Activated T-cell treated with anti-CD3 and anti-CD28 coated beads, Interleukin-2, amount 50 U/mL, for 48 hours (primary cell): ENCODE measurements at places on chromosomes 16 and 17.

GRCh38 chr16:86511317-86512161 is 1.2 kb downstream of the FOXF1 start:
- no peak for DNase-seq

GRCh38 chr17:66135219-66135618 is 56.7 kb downstream of the CEP112 start:
- no peak for DNase-seq

DNA sequence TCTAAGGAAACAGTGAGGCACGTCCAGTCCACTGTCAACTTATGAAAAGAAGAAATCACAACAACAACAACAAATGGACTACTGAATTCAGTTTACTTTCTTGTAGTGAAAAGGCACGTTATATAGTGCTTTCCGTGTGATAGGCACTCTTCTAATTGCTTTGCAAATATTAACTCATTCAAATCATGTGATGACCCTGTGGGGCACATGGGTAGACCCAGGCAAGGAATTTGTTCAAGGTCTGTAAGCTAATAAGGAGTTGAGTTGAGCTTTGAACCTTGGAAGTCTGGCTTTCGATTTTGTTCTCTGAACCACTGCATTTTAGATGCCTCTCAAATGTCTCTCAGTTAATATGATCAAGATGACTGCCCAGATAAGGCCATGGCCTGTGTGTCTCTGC is 295.1 kb upstream of the RBFOX1 start:
- no peak for DNase-seq

GRCh38 chr17:8393470-8394231 is 4.0 kb downstream of the RNF222 start:
- DNase-seq: peak; percentile 44

- DNase-seq: no peak
Measured at GRCh38 chr16:71762186-71762585, 37.7 kb upstream of the PHLPP2 start.

DNA sequence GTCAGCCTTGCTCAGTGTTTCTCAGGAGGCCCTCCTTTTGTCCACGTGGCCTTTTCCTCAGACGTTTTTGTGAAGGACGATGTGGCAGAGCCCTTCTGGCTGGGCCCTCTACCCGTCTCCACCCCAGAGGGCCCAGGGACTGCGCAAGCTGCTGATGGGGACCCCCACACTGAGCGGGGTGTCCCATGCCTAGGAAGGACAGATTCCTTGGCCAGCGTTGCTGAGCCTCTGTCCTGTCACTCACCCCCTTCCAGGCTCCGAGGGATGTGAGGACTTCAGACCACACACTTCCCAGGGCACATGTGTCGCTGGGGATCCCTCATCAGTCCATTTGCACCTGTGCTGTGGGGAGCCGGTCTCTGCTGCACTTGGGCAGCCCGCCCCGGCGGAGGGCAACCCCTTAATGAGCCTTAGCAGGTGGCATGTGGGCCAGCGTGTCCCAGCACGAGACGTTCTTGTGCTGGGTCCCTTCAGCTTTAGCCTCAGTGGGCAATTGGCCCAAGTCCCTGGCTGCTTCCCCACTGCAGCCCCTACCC is 48.3 kb downstream of the NT5M start:
- DNase-seq: no peak

DNA sequence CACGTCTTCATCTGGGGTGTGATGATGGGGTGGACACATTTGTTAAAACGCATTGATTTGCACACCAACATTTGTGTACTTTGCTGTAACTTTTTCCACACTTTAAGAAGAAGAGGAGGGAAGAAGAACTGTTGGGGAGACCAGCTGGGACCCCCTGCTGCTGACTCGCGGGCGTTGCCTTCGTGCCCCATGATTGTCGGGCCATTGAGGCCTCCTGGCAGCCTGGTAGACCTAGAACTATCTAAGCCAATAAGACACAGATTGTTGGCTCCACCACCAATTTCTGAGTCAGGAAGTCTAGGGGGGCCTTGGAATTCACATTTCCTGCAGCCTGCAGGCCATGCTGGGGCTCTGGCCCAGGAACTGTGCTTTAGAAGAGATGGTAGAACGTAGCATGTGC is 105.5 kb downstream of the TNFRSF13B start:
- DNase-seq: no peak

GRCh38 chr17:9256751-9257629 is 235.7 kb downstream of the NTN1 start:
- DNase-seq: no peak

DNA sequence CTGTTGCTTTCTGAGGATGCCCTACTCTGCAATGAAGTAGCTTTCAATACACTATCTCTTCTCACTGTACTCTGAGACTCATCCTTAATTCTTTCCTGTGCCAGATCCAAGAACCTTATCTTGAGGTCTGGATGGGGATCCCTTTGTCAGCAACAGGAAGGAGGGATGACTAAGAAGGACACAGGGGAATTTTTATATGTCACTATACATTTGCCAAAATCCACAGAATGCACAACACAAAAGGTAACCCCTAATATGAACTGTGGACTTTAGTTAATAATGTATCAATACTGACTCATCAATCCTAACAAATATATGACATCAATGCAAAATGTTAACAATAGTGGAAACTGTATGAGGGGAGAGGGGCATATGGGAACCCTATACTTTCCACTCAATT is 4.7 kb upstream of the RBBP6 start:
- no peak for DNase-seq

DNA sequence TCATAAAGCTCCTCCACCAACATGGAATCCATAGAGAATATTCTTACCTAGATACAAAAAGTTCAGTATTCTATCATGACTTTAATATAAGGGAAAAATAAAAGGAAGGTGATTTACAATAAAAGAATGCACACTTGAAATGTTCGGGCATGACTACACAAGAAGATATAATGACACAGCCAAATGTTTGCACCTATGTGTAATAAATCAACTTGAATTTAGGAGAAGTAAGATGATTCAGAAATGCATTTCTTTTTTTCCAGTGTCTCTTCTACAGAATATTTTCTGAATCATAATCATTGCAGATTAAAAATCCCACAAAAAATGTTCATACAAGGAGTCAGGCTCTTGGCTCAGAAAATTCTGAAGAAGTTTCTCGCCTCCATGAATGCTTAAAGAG is 404.0 kb upstream of the HSBP1 start:
- DNase-seq: no peak

DNA sequence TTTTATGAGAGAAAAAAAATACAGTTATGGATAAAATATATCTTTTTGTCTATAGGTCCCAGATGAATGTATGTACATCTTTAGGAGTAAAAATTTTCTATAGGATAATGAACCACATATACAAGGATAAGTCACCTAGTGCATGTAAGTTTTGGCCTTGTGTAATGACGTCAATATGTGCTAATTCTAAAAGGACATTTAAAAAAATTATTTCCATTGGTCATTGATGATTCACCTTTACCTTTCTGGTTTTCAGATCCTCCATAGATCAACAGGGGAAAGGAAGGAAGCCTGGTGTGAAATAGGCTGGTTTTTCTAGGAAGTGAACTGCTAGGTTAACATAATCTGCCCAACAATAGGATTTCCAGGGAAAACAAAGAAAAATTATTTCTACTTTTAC is 684.3 kb upstream of the SOX9 start:
- no peak for DNase-seq

DNA sequence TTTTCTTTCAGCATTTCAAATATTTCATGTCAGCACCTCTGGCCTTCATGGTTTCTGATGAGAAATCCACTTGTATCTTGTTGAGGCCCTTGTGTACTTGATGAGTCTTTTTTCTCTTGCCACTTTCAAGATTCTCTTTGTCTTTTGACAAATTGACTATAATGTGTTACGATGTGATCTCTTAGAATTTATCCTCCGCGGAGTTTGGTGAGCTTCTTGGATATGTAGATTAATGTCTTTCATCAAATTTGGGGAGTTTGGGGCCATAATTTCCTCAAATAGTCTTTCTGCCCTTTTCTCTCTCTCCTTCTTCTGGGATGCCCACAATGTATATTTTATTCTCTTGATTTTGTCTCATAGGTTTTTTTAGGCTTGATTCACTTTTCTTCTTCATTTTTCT is 96.0 kb downstream of the CHD9 start:
- no peak for DNase-seq

DNA sequence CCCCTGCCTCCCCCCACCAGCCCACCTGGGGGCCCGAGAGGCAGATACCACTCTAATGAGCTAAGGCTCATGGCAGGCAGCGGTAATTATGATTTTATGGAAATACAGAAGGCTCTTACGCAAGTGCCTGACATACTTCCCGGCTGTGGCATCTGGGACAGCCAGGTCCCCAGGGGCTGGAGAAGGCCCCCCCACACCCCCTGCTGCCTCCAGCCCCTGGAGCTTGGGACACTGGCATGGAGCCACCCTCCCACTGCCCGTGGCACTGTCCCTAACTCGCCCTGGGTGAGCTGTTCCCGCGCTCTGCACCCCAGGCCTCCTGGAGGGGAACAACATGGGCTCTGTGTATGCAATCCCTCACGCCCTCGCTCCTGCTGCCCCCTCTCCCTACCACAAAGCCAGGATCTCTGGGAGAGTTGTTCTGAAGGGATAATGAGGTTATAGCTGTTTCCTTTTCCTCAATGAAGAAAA is 5.4 kb upstream of the STAC2 start:
- no peak for DNase-seq

DNA sequence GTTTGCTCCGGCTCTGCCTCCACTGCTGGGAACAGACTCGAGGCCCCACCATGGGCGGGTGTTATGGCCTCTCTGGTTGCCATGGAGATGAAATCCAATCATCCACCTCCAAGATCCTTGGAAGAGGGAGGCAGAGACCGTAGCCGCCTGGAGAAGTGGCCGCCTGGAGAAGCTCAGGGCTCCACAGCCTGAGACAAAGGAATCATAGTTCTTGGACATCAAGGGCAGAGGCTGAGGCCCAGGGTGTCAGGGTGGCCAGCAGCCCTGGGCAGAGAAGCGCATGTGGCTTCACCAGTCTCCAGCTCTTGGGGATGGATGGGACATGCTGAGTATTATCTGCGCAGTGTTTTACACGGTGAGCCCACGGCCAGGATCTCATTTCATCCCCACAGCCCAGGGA is 36.2 kb downstream of the ABR start:
- no peak for DNase-seq

- DNase-seq: no peak
Measured at GRCh38 chr16:69283851-69284250, 27.3 kb upstream of the VPS4A start.

GRCh38 chr16:71552698-71553503 is 24.0 kb downstream of the TAT start:
- DNase-seq: no peak

GRCh38 chr17:57900991-57901743 is 51.3 kb upstream of the MRPS23 start:
- no peak for DNase-seq

DNA sequence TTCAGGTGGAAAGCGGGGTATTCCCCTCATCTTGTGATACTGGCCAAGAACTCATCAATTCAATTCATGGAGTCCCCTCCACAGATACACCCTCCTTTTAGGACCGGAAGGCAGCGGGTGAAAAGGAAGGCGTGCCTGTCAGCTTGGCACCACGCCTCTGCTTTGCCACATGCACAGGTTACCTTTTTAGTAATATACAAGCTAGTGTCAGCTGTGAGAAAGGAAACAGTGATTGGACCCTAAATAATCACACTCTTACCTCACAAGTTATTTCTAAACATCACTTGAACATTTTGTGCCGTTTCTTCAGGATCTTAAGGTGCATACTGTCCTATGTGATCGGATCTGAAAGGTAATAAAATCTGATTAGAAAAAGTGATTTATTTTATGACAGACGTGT is 15.7 kb downstream of the ZDHHC7 start:
- DNase-seq: no peak

DNA sequence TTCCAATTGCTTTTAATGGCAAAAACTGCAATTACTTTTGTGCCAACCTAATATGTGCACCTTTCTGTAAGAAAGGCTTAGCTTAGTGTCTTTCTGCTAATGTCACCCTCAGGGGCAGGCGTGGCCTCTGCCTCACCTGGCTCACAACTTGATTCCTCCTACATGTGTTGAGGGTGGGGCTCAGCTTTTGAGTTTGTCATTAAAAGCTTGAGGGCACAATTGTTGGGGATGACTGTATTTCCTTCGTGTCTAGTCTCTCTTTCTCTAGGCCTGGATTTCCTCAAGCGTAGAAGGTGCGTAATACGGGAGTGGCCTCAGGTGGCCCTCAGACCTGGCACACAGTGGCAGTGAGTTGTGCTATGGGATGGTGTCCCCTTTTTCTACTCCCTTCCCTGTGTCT is 94.4 kb downstream of the CLEC16A start:
- no peak for DNase-seq

DNA sequence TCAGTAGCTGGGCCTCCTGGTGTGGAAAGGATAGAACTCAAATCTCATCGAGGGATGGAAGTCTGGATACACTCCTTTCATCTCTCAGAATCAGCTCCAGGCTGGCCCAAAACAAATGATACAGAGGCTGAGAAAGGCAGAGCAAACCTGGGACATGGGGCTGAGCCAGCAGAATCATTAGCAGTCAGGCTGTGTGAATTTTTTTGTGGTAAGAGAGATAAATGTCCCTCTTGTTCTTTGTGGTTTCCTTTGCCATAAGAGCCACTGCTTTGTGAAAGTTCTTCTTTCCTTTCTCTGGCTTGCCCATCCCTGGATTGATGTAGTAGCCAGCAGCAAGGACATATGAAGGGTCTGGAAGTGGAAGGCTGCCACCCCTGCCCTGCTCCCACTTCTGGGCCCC is 146.2 kb downstream of the CDH13 start:
- DNase-seq: no peak

GRCh38 chr16:54030451-54030850 is 256.1 kb downstream of the IRX3 start:
- DNase-seq: no peak

- no peak for DNase-seq
Measured at GRCh38 chr16:76287466-76287865, 10.3 kb downstream of the CNTNAP4 start.

- no peak for DNase-seq
Measured at GRCh38 chr17:73005360-73005759, 87.1 kb downstream of the SLC39A11 start.

- DNase-seq: no peak
Measured at GRCh38 chr16:49839017-49839825, 16.7 kb downstream of the ZNF423 start.

DNA sequence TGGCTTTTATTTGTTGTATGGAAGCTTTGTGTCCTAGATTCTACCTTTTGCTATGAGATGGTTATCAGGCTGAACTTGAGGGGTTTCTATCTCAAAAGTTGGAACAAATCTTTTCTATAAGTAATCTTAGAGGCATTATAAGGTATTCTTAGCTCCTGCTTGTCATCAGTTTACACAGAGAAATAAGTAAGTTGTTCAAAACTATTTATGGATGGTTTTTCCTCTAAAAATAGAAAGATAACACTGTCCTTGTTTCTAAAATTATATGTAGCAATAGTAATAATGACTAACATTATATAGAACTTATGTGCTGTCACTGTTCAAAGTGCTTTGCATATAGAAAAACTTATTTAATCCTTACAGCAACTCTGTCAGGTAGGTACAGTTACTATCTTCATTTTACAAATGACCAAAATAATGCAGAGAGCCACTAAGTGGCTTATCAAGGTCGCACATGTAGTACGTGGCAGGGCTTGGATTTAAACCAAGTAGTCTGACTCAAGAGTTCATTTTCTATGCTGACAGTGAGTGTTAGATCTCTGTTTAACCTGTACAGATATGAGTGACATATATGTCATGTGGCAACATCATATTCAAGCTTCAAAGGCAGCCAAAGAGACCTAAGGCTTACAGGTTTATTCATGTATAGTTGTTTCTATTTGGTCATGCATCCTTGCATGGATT is 59.0 kb downstream of the PHKB start:
- DNase-seq: no peak

- peak; percentile 81 for DNase-seq
Measured at GRCh38 chr16:56625140-56625942, at the start of gene MT1E. Gene MT1E (plus strand): TSS chr16:56625781. CDS start chr16:56625852, 71 bp downstream.
